ENCODE measurements at places on chromosomes 12 and 14.
A peak's percentile ranks its signal among the peaks of the same experiment; 100 is the strongest.

GRCh38 chr12:20268771-20269170, 99.6 kb upstream of the PDE3A start:
- no peak for DNase-seq

GRCh38 chr12:969821-970220, 20.3 kb upstream of the RAD52 start:
- DNase-seq: no peak

DNA sequence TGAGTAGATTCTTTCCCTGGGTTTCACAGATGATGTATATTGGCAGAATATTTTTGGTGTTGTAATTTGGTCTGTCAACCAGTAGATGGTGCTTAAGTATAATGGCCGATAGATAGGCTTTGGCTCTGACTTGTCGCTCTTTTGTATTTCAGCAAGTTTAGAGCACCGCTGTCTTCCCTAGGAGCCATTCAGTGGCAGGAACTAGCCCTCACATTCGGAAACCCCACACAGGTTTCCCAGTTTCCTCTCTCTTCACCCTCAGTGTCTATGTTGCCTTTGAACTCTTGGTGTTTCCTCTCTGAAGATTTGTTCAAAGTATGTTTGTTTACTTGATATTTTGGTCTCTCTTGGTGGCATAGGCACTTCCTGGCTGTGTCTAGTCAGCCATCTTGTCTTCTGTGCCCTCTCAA, 102.2 kb downstream of the GPHN start:
- no peak for DNase-seq

DNA sequence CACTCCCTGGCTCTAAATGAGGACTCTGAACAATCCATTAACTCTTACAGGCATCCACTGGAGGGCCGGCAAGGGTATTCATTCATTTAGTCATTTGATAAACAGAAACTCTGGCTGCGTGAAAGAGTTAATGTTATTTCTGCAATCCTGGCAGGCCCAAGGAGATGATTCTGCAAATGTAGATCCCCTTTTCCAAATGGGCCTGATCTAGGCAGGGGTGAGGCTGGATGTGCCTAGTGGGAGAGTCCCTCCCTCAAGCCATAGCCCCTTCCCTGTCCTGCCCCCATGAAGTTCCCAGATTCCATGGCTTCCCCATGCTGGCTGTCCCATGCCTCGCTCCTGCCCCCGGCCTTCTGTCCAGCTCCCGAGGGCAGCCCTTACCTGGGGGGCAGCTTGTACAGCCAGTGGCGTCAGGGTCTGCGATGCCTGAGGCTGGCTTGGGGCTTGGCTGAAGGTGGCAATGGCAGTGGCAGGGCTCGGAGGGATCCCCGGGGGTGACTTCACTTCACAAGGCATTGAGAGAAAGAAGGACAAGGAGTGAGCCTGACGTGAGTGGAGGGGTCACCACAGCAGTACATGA, 18.4 kb downstream of the POU6F1 start:
- DNase-seq: no peak

GRCh38 chr12:46699986-46700385, 125.8 kb downstream of the SLC38A4 start:
- no peak for DNase-seq

GRCh38 chr12:50192908-50193307, 25.7 kb upstream of the CERS5 start:
- no peak for DNase-seq

DNA sequence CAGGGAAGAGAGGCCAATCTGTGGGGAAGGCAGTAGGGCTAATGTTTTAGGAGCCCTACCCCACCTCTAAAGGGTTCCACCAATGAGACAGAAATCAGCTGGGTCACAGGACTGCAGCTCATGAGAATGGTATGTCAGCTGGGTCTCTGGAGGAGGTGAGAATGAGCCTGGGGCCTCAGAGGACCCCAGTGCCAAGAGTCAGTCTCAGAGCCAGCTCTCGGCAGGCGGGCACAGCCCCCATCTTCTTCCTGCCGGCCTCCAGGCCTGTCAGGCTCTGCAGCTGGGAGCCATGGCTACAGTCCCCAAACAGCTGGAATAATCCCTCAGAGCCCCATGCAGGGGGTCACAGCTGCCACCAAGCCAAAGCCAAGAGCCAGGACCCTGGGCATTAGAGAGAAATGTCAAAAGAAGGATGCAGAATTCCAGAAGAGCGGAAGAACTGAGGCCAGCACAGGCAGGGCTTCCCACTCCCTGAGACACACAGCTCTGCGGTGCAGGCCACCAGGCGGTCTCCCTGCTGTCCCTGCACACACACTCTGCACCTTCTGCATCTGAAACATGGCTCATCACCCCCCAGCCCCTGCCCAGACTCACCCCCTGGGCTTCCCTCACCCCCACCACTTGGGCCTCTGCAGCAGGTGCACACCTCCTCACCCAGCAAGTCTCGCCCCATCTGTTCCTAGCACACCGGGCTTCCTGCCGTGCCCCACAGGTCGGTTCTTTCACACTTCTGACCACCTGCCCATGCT, 26.0 kb downstream of the ITPK1 start:
- no peak for DNase-seq

- no peak for DNase-seq
These were observed 7.9 kb downstream of the SLC16A7 start for GRCh38 chr12:59603754-59604153.

DNA sequence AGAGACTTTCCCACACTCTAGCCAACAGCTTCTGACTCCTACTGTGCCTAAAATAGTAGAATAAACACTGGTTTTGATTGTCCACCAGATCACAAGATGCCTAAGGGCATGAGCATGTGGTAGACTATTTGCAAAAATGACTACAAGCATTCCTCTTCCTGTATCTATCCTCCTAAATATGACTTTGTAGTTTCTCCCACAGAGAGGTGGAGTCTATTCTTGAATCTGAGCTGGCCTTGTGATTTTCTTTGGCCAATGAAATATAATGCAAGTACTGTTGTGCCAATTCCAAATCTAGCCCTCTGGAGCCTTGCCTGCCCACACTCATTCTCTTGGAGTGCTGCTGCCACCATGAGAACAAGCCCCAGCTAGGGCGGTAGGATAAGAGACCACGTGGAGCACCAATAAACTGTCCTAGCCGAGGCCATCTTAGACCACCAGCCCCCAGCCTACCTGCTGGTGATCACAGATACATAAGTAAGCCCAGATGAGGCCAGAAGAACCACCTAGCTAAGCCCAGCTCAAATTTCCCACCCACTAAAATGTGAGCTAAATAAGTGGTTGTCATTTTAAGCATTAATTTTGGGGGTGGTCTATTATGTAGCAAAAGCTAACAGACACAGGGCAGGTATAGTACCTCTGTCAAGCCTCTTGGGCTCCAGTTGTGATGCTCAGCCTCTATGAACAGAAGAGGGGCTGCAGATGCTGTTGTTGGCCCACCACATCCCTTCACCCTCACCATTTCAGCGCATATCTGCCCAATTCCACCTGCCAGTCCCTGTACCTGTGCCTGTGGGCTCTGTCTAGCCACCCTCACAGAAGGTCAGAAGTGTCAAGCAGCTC, 17.9 kb downstream of the ZFP36L1 start:
- no peak for DNase-seq

GRCh38 chr12:123807670-123808069, 45.6 kb downstream of the DNAH10 start:
- DNase-seq: peak; percentile 13

- no peak for DNase-seq
These were observed 295.0 kb downstream of the RPAP3 start for GRCh38 chr12:47410862-47411261.

DNA sequence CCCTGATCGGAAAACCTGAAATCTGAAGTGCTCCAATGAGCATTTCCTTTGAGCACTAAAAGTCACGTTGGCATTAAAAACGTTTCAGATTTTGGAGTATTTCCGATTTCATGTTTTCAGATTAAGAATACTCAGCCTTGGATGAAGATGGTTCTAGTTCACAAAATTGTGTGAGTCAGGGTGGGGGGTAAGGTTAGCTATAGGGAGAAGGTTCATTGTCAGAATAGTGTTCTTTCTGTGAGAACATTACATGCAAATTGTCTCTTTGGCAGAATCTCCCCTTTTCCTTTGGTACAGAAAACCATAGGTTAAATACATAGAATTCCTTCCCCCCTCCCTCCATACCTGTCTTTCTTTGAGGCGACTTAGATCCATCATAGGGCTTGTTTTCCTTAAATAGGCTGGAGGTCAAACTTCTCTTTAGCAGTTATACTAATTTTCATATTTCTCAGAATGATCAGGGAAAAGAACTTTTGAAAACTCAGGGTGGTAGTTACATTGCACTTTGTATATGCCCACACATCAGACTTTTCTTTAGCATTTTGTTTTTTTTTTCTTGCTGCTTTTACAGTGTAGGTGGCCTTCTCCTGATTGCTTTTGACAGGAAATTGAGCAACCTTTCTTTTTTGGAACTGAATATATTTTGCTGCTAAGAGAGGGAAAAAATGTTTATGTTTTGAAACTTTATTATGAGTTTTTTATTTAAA, 503.5 kb downstream of the PCNX1 start:
- DNase-seq: no peak

- DNase-seq: no peak
These were observed 52.4 kb downstream of the CLMN start for GRCh38 chr14:95267306-95267705.

GRCh38 chr12:88924162-88924561, 343.9 kb upstream of the KITLG start:
- DNase-seq: no peak

DNA sequence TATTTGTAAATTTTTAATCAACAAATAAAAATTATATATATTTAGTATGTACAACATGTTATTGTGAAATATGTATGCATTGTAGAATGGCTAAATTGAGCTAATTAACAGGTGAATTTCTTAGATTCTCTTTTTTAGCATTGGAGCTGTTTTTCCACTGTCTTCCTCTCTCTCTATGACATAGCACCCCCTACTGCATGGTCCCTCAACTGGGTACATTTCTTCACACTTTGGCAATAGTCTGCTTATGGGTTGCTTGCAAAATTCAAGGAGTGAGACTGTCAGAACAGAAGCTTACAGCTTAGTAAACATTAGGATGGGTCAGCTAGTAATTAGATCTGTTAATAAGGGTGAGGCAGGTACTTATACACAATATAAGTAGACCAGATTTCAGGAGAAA, 658.5 kb upstream of the MGAT4C start:
- DNase-seq: no peak

- DNase-seq: no peak
These were observed 37.3 kb upstream of the FERMT2 start for GRCh38 chr14:52988139-52988538.

GRCh38 chr12:57418255-57418654, 12.6 kb downstream of the R3HDM2 start:
- DNase-seq: no peak

- DNase-seq: peak; percentile 43
These were observed 82.1 kb upstream of the HSPB8 start for GRCh38 chr12:119096429-119097202.

DNA sequence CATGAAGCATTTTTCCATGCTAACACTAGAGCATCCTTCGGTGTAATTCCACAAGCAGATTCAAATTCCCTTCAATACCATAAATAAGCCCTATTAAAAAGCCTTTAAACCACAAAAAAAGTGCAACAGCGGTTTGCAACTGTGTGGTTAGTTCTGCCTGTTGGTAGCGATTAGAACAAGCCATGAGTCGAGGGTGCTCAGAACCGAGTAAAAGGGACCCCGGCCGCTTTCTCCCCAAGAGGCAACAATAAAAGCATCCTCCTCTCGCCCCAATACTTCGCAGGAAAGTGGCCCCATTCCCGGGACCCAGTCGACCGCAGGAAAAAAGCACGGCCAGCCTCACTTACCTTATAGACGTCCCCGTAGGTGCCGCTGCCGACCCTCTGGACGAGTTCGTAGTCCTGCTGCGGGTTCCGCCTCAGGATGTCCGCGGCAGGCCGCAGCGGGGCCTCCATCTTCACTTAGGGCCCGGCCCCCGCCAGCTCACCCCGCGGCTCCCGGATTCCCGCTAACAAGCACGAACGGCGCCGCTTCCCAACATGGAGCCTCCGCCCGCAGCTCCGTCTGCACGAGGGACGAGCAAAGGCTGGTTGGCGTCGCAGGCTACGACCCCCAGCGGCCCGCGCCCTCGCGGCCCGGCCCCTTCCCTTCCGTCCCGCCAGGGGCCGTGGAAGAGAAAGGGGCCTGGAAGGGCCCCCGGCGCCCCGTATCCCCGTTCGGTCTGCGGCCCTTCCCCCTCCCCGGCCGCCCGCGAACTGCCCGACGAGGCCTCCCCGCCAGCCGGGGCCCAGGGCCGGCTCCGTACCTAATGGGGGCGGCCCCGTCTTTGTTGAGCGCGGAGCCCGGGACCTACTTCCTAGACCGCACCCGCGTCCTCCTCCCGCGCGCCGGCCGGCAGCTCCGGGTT, 521 bp downstream of the MAP4K5 start:
- peak; percentile 90 for DNase-seq

DNA sequence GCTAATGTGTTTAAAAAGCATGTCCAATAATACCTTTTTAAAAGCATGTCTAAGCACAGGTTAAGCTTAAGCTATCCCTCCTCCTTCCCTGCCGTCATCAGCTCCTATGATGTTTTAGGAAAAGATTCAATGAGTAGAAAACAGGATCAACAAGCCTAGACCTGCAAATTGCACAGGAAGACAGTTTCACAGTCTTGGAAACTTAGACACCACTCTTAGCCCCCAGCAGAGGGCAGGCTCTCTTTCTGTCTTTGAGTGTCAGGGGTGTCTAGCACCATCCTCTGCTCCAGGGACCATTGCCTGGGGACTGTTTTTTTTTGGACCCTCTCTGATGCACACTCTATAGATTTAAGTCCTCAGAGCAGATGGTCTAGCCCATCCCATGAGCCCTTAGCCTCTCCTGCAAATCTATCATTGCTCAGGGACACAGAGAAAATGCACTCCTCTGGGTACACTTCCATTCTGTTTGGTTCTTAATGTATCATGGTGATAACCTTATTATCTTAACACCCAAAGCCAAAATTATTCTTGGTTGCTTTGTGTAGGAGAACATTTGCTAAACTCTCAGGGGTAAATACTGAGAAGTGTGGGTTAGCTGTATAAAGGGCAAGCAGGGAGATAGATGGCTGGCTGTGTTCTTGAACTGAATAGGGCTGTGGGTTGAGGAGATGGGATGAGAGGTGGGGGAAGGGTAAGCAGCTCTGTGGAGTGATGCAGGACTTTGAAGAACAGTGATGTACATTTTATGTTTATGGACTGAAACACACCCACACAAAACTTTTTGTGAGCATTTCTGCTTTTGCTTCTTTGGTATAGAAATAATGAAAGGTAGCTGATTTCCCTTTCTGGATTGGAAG, 259.9 kb upstream of the DDHD1 start:
- DNase-seq: no peak

DNA sequence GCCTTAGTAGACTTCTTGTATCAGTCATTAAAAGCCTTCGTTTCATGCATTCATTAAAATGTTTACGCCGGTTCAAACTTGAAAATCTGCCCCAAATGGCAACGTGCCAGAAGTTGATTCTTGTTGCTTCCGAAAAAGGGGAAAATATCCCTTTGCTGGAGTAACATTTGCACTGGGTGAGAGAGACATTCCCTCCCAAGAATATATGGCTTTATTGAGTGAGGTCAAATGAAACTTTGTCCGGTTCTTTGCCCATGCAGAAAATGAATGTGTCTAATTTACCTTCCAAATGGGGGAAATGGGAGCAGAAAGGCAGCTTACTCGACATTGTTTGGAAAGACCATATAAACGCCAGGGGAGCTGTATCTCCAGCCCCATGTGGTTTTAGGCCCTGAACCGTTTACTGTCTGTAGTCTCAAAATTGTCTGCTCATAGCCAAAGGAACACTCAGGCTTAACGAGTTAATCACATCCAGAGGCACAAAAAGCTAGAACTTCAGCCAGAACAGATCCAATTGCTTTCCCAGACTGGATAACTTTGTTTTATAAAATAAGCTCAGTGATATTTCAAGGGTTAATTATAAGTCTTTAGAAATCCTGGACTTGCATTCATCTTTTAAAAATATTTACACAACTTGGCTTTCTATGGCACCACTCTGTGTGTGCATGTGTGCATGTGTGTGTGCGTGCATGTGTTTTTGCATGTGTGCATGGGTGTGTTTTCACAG, 2.9 kb upstream of the EMP1 start:
- DNase-seq: no peak

All from retina (tissue), 1 donor.